CD8-positive, alpha-beta memory T cell (primary cell): ENCODE measurements at places on chromosomes 12 and 14.
A peak's percentile ranks its signal among the peaks of the same experiment; 100 is the strongest.

DNA sequence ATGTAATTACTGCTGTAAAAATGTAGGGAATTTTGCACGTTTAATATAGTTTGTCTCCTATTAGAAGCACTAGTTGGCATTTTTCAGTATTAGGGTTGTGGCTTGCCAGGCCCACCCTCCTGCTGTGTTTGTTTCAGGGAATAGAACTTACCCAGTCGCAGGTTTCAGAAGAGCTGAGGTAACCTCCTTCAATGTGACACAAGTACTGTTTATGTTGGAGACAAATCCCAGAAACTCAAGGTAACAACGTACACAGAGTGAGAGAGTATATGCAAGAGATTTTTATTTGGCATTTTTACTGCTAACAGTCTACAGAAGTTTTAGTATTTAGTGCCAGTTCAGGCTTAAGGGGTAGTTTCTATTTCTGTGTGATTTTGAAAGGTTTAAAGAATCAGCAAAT is 284.3 kb downstream of the RAD51B start:
- H3K36me3 ChIP-seq: no peaks in the 10 kb centered on the region
- no peak overlapping the region for H3K4me3 ChIP-seq
- no peak overlapping the region for H3K27ac ChIP-seq
- H3K27me3 ChIP-seq: no peaks in the 10 kb centered on the region
- H3K4me1 ChIP-seq: no peaks in the 10 kb centered on the region
- no peak for DNase-seq

- DNase-seq: no peak
- peaks cover 8% of the 10 kb centered on the region for H3K36me3 ChIP-seq
- peak overlapping the region; percentile 86 for H3K4me3 ChIP-seq
- no peaks in the 10 kb centered on the region for H3K27me3 ChIP-seq
- H3K4me1 ChIP-seq: peaks cover 21% of the 10 kb centered on the region
- H3K27ac ChIP-seq: peak overlapping the region; percentile 70
Observed at GRCh38 chr12:109092497-109093021, 713 bp downstream of the ALKBH2 start.

- no peaks in the 10 kb centered on the region for H3K4me1 ChIP-seq
- no peaks in the 10 kb centered on the region for H3K36me3 ChIP-seq
- no peak for DNase-seq
- no peak overlapping the region for H3K4me3 ChIP-seq
Observed at GRCh38 chr12:91505006-91505405, 322.4 kb upstream of the DCN start.

GRCh38 chr12:113159937-113160336 is 10.4 kb downstream of the CFAP73 start:
- H3K27ac ChIP-seq: no peak overlapping the region
- no peak overlapping the region for H3K4me3 ChIP-seq

DNA sequence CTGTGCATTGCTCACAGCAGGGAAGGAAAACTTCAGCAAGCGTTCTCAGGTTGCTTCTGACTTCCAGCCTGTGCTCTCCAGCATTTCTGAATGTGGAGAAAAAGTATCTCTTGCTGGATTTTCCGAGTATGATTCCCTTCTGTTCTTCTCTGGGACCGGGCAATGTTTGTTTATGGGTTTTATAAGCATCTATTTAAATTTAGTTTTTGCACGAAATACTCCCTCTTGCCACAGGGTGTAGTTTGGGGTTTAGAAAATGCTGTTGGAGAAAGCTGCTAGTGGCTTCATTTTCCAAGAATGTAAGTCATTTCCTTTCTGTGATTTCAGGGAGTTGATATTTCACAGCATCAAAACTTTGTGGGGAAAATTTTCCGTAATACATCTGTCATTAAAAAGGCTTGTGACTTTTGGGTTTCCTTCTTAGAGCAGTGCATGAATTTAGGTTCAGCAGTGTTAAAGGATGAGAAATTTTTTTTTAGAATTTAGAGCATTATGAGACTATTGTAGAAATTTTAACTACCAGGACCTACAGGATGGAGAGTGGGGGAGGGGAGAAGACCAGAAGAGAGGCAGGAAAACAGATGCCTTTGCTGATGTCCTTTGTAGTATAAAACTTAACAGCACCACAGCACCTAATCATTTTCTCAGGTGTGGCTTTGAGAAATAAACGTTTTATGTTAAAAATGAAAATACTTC is 1.5 kb downstream of the FRMD6 start:
- peaks cover 19% of the 10 kb centered on the region for H3K4me1 ChIP-seq
- DNase-seq: no peak
- H3K27me3 ChIP-seq: peaks cover 32% of the 10 kb centered on the region

GRCh38 chr12:109053382-109054123 is 1.2 kb downstream of the USP30 start:
- peaks cover 6% of the 10 kb centered on the region for H3K36me3 ChIP-seq
- DNase-seq: peak; percentile 52
- peak overlapping the region; percentile 82 for H3K4me3 ChIP-seq
- H3K27me3 ChIP-seq: no peaks in the 10 kb centered on the region
- peaks cover 17% of the 10 kb centered on the region for H3K4me1 ChIP-seq

DNA sequence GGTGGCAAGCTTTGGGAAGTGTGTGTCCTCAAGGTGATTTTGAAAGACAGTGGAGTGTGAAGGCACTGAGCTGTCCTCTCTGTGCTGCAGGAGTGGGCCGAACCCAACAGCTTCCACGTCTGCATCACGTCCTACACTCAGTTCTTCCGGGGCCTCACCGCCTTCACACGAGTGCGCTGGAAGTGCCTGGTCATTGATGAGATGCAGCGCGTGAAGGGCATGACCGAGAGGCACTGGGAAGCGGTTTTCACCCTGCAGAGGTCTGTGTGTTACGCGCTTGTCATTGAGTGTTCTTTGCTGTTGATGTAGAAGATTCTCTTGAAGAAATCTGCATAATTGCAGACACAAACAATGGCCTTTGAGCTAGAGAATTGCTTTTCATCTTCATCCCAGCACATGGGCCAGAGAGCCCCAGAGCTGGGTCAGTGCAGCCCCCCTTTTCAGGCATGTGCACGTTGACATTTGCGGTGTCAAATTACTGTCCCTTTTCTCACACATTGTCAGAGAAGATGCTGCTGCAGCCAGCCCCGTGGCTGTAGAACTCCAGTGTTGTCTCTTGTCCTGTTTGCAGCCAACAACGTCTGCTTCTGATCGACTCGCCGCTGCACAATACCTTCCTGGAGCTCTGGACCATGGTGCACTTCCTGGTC is 63.3 kb downstream of the EP400 start:
- no peak overlapping the region for H3K27ac ChIP-seq
- peaks cover 47% of the 10 kb centered on the region for H3K36me3 ChIP-seq
- no peak overlapping the region for H3K4me3 ChIP-seq
- no peaks in the 10 kb centered on the region for H3K4me1 ChIP-seq
- DNase-seq: no peak
- no peaks in the 10 kb centered on the region for H3K27me3 ChIP-seq

DNA sequence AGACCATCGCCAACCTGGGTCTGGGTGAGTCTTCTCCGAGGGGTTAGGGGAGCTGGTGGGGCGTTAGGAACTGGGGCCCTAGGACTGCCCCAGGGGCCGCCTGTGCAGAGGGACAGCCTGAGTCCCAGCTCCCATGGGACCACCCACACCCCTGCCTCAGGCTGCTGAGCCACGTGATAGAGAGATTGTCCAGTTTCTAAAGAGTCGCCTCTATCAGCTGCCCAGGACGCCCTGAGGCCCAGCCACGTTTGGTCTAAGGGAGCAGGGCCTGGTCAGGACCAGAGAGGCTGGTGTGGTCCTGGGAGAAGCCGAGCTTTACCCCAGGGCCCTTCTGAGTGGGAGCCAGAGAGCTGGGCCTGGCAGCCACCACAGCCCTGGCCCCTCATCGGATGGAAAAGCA is 107.1 kb downstream of the LGMN start:
- no peaks in the 10 kb centered on the region for H3K36me3 ChIP-seq
- no peak overlapping the region for H3K4me3 ChIP-seq
- no peak for DNase-seq

DNA sequence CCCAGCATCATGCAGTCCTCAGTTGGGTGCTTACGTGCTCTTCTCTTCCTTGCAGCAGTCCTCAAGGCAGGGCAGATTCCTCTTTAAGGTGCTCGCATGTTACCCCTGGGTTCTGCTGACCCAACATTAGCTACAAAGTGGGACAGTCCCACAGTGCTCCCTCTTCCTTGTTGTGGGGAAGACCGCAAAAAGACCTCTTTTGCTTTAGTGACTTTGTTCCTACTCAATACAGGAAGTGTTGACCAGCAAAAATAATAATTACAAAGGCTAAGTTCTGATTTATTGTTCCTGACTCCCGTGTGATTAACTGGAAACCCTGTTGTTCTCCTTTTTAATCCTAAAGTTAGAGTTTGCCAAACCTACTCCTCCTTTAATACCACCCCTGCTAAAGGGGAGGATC is 13.7 kb downstream of the PIGH start:
- no peak for DNase-seq
- H3K27me3 ChIP-seq: no peaks in the 10 kb centered on the region
- H3K36me3 ChIP-seq: peaks cover 14% of the 10 kb centered on the region
- H3K27ac ChIP-seq: no peak overlapping the region
- no peak overlapping the region for H3K4me3 ChIP-seq
- H3K4me1 ChIP-seq: no peaks in the 10 kb centered on the region

- no peaks in the 10 kb centered on the region for H3K4me1 ChIP-seq
- H3K36me3 ChIP-seq: no peaks in the 10 kb centered on the region
- no peak overlapping the region for H3K4me3 ChIP-seq
- no peak overlapping the region for H3K27ac ChIP-seq
- no peaks in the 10 kb centered on the region for H3K27me3 ChIP-seq
- no peak for DNase-seq
Observed at GRCh38 chr12:25151476-25151875, 43.5 kb downstream of the DNAI7 start.

DNA sequence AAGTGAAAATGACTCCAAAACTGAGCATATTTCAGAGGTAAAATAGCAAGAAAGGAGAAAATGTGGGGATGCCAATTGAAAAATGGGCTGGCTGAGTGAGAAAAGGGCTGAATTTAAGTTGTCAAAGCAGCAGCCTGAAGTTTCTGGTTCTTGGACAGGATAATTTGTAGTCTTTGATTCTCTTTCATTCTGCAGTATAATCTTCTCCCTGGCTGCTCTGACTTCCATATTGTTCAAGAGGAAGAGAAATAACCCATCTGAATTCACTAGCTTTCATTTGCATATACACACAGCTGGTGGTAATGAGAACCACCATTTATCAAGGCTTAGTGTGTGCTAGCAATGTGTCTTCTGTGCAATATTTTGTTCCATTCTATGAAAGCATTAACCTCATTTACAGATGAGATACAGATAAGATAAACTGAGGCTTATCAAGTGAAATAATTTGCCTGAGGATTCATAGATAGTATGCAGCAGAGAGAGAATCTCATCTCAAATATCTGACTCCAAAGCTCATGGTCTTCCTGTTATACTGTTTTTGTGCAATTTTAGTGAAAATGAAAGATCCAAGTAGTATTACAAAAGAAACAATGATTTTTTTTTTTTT is 184.2 kb downstream of the TMTC2 start:
- no peaks in the 10 kb centered on the region for H3K4me1 ChIP-seq

GRCh38 chr14:105351920-105352851 is 37.6 kb downstream of the PACS2 start:
- peak; percentile 72 for DNase-seq
- no peaks in the 10 kb centered on the region for H3K27me3 ChIP-seq
- H3K27ac ChIP-seq: no peak overlapping the region
- H3K36me3 ChIP-seq: no peaks in the 10 kb centered on the region
- H3K4me1 ChIP-seq: peaks cover 4% of the 10 kb centered on the region
- H3K4me3 ChIP-seq: no peak overlapping the region

DNA sequence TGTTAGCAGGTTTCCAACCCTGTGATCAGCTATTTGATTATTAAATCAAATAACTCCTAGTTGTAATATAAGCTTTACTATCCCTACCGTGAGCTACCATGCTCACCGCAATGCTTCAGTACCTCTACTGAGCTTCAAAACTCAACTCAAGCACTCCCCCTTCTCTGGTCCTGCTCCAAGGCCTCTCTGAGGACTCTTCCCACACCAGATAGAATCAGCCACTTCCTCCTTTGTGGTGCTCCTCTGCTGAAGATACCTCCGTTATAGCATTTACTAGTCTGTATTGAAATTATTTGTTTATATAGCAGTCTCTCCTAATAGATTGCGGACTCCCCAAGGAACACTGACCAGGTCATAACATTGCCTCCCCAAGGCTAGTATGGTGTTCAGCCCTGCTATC is 17.5 kb downstream of the AREL1 start:
- H3K36me3 ChIP-seq: peaks cover 12% of the 10 kb centered on the region
- no peaks in the 10 kb centered on the region for H3K4me1 ChIP-seq

- H3K4me1 ChIP-seq: no peaks in the 10 kb centered on the region
- no peak overlapping the region for H3K27ac ChIP-seq
- H3K27me3 ChIP-seq: no peaks in the 10 kb centered on the region
- H3K36me3 ChIP-seq: peaks cover 3% of the 10 kb centered on the region
- no peak overlapping the region for H3K4me3 ChIP-seq
Observed at GRCh38 chr12:28258998-28259397, 68.7 kb downstream of the CCDC91 start.

DNA sequence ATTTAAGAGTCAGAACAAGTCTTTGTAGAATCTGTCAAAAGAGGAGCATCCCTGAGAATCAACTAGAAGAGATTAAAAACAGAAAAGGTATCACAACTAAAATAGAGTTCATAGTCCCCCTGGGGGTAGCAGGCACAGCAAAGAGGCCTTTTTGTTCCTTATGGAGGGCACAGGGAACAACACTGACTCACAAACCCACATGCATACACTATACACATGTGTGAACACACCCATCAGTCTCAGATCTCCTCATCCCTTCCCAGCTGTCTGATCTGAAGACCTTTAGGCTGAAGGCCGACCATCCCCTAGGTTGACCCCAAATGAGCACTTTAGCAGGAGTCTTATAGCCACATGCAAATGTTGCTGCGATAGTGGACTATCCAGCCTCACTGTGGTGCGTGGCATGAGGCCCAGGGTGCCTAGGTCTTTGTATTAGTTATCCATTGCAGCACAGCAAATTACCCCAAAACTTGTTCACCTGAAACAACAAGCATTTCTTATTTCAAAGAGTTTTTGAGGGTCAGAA is 236.7 kb upstream of the EGLN3 start:
- DNase-seq: no peak
- H3K27me3 ChIP-seq: no peaks in the 10 kb centered on the region
- H3K27ac ChIP-seq: no peak overlapping the region

DNA sequence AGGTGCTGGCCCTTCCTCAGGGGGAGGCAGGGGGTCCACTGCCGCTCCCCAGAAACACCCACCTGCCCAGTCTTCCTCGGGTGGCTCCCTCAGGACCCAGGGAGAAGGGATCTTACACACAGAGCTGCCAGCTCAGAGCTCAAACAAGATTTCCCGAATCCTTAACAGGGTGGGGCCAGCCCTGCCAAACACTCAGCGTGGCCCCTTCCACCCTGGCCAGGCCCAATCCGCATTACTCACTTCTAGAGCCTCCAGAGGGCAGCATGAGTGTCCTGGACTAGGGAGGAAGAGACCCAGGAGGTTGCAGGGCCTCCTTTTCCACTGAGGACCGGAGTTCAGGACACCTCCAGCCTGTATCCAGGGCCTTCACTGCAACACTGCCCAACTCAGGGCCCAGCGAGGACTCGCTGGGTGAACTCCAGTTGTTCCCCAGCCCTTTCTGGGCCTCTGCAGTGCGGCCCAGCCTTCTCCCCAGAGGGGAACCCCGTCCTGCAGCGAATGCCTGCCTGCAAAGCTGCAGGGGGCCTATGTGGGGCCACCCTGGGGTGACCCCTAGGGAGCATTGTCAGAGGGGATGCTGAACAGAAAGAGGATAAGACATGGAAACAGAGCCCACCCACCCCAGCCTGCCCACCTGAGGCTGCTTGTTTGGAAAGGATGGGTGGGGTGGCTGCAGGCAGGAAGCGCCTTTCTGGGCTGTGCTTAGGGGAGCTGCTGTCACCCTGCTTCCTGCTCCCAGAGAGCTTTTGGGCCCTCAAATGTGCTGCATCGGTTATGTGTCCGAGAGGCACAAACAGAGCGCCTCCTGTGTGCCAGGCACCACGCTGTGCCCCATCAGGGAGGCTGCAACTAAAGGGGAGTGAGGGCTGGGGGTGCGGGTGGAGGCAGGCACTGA is 43.8 kb downstream of the CCNK start:
- H3K4me1 ChIP-seq: peaks cover 16% of the 10 kb centered on the region
- DNase-seq: no peak
- no peak overlapping the region for H3K27ac ChIP-seq
- H3K27me3 ChIP-seq: no peaks in the 10 kb centered on the region
